ENCODE measurements at places on chromosomes 3 and 15.

DNA sequence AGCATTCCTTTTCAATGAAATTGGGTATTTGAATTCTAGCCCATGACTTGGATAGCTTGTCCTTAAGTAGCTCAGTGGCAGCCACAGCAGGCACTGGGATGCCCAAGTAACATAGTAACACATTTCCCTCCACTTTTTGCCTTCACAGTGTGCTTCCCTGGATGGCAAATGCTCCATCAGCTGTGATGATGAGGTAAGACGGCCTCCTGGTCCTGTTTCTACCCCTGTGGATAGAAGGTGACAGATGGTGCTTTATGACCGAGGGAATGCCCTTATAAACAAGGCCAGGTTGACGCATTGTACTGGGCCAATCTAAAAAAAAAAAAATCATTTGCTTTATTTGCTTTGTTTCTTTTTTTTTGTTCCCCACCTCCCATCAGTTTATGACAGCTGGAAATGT is 41.8 kb upstream of the LRTM1 start:
- no peak for DNase-seq

DNA sequence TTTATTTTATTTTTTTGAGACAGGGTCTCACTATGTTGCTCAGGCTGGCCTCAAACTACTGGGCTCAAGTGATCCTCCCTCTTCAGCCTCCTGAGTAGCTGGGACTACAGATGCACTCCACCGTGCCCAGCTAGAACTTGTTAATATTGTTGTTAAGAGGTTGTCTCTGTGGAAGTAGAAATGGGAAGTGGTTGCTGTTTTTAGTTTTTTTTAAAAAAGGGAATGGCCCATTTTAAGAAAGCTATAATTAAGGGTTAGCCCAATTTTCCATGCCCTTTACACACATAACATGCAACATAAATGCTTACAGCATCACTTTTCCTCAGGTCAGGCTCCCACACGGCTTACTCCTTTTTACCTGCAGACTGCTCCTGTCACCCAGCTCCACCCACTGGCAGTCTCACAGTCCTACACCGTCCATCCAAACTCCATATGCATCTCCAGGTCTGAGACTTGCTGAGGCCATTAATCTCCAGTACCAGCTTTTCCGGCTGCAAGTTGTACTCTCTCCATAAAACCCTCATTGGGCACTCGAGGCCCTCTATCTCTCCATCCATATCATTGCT is 19.8 kb downstream of the MORC1 start:
- DNase-seq = no peak

DNA sequence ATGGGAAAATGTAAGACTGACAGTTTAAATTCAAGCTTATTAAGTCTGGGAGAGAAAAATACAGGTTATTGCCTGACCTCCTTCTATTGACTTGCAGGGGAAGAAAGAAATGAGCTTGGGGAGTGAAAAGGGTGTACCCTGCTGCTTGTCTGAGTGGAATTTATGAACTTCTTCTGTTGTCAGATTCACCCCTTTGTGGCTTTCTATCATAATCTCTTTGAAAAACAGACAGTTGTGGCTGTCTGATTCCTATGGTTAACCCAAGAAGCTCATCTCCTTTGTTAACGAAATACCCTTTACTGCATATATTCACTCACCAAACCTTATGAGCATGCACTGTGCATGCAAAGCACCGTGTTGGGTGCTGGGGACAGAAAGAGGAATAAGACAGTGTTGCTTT is 22.5 kb downstream of the GPD1L start:
- no peak for DNase-seq

DNA sequence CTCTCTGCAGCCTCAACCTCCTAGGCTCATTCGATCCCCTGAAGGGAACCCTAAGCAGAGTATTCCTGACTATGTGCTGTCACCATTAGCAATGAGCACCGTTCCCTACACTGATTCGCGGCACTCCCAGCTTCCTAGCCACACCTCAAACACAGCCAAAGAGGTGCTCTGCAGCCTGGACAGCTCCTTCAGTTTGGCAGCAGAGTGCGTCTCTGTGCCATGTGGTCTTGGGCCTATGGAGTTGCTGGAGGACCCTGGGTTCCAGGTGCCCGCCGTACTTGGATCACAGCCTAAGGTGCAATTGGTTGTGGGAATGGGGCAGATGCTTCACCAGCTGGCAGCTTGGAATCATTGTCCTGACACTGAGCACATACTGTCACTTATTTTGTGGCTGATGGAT is 17.3 kb upstream of the IL12A start:
- no peak for DNase-seq

DNA sequence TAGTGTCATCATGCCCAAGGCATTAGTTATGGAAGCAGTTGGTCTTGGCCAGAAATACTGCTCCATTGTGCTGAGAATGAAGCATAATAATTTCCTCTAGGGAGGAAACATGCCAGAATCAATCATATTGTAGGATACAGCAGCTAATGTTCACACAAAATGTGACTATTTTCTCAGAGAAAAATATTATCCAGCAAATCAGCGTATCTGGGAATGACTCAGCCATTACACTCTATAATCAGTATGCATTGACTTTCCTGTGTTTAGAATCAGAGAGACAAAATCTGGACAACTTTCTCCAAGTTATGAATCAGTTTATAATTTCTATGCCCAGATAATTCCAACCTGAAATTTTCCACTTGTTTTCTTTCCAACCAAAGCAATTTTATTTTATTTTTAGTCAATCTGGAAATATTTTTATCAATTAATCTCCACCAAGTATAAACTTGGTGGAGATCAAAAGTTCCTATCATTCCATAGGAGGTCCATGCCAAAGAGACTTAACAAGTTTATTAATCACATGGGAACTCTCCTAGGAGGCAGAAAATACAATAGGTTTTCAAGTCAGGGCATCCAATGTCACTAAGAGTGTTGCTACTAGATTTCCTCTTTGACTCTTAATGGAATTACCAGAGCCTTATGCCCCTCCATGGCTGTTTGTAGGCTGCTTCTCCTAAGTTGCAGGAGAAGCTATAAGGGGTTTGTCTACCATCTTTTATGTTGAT is 36.4 kb downstream of the SUCNR1 start:
- no peak for DNase-seq

- peak; percentile 3 for DNase-seq
Measured at GRCh38 chr3:148246291-148246923, 451.3 kb upstream of the AGTR1 start.

- DNase-seq = no peak
Measured at GRCh38 chr15:74431116-74431515, 2.6 kb downstream of the SEMA7A start.

DNA sequence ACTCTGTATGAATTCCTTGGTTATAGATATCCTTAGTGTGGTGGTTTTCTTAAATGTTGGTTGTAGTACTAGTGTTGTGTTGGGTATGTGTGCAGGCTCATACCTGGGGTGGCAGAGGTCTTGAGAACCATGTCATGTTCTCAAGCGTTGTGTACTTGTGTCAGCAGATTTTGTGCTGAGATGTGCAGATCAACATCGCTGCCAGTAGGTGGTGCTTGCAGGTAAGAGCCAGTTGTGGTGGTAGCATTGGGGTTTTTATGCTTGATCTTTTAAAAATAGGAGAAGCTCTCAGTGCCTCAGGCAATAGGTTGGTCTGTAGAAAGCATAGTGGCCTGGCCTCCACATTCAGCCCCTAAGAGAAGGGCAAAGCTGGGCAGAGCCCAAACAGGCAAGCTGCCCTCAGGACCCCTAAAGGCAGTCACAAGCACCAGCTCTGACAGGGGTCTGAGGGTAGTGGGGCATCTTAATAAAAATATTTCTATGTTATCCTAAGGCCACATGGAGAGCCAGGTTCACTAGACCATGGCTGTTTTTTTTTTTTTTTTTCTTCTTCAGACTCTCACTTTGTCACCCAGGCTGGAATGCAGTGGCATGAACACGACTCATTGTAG is 164.0 kb downstream of the IL20RB start:
- peak; percentile 53 for DNase-seq

- DNase-seq = no peak
Measured at GRCh38 chr3:139517321-139518065, 22.0 kb downstream of the RBP1 start.

DNA sequence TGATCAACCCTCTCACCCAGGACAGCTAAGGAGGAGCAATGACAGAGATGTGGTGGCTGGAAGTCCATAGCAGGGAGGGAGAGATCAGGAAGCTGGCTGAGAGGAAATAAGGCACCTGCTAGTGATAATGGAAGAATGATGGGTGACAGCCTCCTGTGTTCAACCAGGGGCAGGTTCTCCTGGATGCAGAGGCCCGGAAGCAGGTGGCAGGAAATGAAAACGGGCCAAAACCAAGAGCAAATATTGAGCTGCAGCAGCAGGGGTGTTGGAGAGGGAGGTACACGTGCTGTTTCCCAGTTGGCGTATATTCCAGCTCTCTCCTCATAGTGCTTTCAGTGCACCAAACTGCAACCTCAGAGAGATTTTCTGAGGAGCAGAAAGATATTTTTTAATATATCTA is 213.4 kb upstream of the TBL1XR1 start:
- no peak for DNase-seq

DNA sequence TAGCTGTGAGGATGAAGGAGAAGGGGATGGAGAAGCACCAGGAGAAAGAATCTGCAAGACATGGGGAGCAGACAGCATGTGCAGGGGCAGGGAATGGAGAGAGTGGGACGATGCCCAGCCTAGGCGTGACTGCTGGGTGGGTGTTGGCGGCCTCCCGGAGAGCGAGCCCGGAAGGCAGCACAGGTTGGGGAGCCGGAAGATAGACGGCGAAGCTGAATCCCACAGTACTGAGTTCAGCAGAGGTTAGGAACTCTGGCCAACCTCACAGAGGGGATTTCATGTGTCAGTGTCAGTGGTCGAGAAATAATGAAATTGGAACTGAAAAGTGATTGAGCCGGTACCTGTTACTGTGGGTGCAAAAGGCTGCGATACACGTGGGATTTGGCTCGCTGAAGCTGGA is 55.2 kb downstream of the PXYLP1 start:
- DNase-seq = no peak

GRCh38 chr3:99485286-99485685 is 153.1 kb upstream of the COL8A1 start:
- DNase-seq = no peak

GRCh38 chr15:45804028-45804427 is 169.2 kb downstream of the SQOR start:
- DNase-seq = no peak

GRCh38 chr3:190579514-190580137 is 65.7 kb downstream of the IL1RAP start:
- DNase-seq = peak; percentile 23

GRCh38 chr15:60351066-60351465 is 46.7 kb downstream of the ANXA2 start:
- no peak for DNase-seq

DNA sequence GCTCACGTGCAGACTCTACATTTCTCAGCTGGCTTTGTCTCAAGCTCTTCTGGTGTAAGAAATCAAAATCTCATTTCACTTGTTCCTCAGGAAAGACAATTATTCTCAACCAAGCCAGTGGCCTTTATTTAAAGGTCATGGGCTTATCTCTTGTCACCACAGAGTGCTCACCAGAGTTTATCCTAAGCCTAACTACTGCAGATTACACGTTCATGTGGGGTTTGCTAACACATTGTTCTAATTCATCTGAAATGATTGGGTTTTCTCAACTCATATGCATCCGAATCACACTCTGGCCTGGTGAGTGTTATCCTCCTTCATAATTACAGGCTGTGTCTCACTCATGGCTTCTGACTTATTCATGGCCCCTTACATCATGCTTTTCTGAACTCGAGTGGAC is 83.3 kb upstream of the TSC22D2 start:
- DNase-seq = no peak

DNA sequence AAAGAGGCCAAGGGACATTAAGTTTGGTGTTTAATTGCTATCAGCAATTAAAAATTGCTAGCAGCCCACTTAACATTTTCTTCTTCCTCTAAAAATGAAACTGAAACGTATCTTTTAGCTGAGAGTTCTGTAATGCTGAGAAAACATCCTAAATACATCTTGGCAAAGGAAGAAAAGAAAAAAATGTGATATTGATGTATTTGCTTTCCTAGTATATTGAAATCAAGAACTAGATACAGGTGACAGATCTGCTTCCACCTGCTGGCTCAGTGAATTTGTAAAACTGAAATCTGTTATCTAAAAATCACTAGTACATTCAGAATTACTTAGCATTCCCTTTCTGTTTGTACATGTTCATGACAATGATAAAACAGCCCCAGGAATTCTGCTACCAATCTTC is 283.2 kb downstream of the ZBTB20 start:
- DNase-seq = no peak

DNA sequence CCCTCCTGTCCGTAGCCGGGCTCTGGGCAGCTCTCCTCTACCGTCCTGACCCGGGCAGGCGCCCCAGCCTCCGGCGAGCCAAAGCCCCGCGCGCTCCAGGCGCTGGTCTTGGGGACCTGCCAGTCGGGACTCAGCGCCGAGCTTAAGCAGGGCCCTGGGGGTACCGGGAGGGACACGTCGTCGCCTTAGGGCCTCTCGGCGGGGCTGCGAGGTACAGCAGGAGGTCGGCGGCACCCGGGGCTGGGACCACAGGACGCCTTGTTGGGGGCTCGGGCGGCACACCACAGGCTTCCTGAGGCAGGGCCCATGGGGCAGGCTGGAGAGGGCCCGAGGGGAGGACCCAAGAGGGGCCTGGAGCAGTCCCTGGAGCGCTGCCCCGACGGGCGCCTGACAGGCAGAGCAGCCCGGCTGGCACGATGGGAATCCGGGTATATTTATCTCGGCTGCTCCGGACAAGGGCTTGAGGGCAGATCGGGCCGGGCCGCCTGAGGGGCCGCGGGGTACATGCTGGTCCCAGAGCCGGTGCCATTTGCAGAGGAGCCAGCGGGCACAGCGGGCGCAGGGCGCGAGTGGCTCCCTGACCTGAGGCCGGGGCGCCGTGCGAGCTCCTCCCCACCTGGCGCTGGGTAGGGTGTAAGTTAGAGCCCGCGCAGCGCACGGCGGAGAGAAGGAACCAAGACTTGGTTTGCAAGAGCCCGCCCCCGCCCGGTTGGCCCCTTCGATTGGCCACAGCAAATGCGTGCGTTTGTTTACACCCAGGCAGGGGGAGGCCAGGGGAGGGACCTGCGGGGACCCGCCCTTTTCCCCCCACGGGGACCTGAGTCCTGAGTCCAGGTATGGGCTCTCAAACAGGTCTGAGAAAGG is 574 bp downstream of the SLC38A3 start:
- DNase-seq = no peak

GRCh38 chr3:71380096-71380495 is 203.4 kb downstream of the FOXP1 start:
- DNase-seq = no peak

- DNase-seq = no peak
Measured at GRCh38 chr3:8805774-8806173, 36.4 kb upstream of the OXTR start.

DNA sequence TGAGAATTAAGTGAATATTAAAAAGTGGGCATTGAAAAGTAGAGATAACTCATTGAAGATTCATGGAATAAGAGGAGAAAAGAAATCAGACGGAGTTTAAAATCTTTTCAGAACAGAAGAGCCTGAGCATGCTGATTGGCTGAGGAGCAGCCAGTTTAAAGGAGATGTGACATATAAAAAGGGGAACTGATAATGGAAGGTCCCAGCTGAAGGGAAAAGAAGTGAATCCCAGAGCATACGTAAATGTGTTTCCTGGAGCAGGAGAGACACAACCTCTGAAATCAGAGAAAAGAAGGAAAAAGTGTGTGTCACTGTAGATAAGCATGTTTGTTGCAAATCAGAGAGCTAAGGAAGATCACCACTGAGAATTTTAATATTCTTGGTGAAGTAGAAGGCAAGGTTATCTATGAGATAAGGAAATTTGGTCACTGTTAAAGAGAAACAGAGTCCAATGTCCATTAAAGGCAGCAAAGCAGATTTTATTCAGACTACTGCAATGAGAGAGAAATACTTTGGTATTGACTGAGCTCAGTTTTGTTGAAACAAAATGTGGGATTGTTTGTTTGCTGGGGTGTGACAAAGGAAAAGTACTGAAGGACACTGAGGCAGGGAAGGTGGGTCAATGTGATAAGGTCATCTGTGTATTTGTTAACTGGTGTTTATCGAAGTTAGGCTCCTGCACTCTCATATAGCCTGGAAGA is 84.6 kb upstream of the WDR72 start:
- no peak for DNase-seq
